ENCODE measurements at places on chromosomes 5 and 9.

- peak; percentile 28 for DNase-seq
Measured at GRCh38 chr5:112174959-112175594, 244.0 kb downstream of the EPB41L4A start.

GRCh38 chr5:2985718-2986117 is 234.2 kb upstream of the IRX2 start:
- DNase-seq = no peak

GRCh38 chr5:177312649-177313181 is 1.0 kb upstream of the MXD3 start:
- peak; percentile 72 for DNase-seq

- no peak for DNase-seq
Measured at GRCh38 chr5:103216137-103216536, 42.4 kb upstream of the MACIR start.

- DNase-seq = no peak
Measured at GRCh38 chr5:4246447-4246846, 650.8 kb downstream of the IRX1 start.

DNA sequence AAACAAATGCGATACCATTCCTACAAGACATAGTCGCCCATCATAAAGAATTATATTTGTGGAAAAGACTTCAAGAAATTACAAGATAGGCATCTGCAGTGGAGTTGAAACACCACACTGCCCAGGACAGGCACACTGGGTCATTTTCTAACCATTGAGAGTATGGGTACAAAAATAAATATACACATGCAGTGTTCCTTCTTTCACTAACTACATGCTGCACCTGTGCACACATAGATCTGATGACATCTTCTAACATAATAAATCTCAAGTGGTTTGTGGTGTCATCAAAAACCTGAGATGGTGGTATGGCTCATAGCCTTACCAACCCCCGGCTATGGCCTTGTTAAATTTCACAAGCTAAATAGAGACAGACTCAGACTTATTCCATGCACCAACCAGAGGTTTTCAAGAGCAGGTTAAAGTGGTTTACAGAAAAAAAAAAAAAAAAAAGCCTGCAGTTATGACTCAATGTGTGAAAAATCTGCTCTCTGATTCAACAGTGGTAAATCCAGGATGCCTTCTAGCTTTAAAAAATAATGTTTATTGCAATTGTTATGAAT is 12.4 kb upstream of the NFIB start:
- no peak for DNase-seq

DNA sequence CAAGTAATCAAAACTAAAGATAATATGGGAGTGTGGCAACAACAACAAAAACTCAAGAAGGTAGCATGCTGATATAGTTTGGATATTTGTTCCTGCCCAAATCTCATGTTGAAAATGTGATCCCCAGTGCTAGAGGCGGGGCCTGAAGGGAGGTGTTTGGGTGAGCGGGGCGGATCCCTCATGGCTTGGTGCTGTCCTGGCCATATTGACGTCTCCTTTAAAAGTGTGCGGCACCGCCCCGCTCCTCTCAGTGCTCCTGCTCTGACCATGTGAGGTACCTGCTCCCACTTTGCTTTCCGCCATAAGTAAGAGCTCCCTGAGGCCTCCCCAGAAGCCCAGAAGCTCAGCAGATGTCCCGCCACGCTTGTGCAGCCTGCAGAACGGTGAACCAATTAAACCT is 25.6 kb downstream of the MED27 start:
- DNase-seq = no peak

DNA sequence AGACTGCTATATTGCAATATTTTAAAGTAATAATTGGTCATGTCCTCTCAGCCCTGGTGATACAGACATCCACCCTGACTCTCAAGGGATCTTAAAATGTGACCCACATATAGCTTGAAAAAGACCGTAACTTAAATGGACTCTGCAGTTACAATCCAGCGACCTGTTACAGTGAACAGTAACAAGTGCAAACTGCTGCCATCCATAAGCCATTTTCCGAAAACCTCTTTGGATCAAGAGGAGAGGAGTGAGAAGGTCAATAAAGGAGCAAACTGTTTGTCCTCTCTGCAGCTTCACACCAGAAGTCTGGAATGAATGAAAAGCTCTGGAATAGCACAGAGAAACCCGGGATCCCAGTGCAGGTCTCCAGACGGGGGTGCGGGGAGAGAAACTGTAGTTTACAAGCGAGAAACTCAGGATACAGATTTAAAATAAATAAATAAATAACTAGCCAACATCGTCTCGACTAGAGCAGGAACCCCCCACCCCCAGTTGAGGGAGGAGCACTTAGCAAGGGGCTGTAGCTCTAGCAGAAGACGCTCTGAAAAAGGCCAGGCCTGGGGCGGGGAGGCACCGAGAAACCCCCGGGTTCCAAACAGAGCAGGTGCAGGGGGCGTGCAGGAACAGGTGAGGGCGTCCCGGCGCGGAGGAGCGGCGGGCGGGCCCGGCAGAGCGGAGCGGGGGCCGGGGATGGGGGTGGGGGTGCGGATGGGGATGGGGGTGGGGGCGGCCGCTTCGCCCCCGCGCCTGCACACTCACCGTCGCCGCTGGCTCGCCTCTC is 572 bp downstream of the ZDHHC21 start:
- DNase-seq = no peak

DNA sequence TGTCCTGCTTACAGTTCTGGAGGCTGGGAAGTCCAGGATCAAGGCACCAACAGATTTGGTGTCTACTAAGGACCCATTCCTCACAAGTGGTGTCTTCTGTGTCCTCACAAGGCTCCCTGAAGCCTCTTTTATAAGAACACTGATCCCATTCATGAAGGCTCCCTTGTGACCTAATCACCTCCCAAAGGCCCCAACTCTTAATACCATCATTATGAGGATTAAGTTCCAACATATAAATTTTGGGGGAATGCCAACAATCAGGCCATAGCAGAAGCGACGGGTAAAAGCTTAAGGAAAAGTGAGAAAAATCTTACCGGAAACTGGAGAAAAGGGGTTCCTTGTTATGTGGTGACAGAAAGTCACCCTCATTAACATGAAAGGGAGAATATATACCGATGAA is 11.2 kb downstream of the CTNNAL1 start:
- no peak for DNase-seq

GRCh38 chr9:128503870-128504269 is 649 bp upstream of the GLE1 start:
- DNase-seq = no peak

DNA sequence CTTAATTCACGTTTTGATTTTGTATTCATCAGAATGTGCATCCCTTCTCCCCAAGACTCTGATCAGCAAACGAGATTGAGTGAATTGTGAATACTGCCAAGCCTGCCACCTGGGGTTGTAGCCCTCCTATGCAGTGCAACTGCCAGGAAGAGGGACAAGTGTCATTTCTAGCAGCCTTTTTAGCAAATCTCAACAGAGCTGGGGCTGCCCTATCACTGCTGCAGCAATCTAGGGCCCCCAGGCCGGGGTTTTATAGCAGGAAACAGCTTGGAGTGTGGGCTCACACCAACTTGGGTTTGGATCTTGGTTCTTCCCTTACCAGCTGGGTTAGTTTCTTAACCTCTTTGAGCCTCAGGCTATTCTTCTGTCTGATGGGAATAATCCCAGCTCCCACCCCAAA is 4.0 kb downstream of the CSF1R start:
- peak; percentile 16 for DNase-seq

- DNase-seq = no peak
Measured at GRCh38 chr5:58924306-58924705, 341.4 kb downstream of the RAB3C start.

GRCh38 chr9:2227144-2227867 is 212.2 kb downstream of the SMARCA2 start:
- no peak for DNase-seq

GRCh38 chr9:113682297-113682771 is 193.8 kb upstream of the ZNF618 start:
- peak; percentile 67 for DNase-seq

DNA sequence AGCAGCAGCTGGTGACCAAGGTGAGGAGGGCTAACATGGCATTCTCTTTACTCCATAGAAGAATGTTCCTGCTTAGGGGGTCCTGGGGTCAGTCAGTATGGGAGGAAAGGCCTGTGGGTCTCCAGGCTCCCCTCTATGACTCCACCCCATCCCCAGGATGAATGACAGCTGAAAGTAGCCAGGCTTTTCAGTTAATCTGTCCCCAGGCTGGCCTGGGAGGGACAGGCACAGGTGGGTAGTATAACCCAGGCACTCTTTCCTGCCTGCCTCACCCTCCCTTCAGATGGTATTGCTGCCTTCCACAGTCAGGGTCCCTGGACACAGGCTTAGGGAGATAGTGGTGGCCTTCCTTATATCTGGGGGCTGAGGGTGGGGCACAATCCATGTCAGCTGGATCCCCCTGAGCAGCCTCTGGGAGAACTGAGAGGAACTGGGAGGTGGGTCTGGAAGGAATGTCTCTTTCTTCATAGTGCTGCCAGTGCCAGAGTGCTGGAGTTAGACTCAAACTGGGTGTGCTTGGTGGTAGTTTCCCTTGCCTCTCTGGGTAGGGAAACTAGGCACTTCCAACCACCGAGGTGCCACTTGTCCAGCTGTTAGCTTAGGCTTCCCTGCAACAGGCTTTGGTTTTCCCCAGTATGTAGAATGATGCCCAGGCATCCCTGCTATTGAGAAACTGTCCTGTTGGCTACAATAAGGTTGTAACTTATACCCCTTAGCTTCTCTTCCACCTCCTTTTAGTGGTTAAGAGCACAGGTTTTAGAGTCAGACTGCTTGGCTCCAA is 27.8 kb downstream of the LARP1 start:
- no peak for DNase-seq
